ENCODE measurements at places on chromosomes 2 and 18. TPM values are rescaled to one million over a fixed set of nuclear protein-coding genes. Genes with fewer than 3 reads are reported as not detected.

COL4A4 gene
- polyA plus RNA-seq: 0.67 TPM

C1QL2 gene
- polyA plus RNA-seq: not detected

HOXD8 gene
- polyA plus RNA-seq: not detected

HNMT gene
- 81.6 TPM for polyA plus RNA-seq

ATAD2B gene
- polyA plus RNA-seq: 6.7 TPM

CFAP65 gene
- polyA plus RNA-seq: 2.5 TPM

CDK5R2 gene
- polyA plus RNA-seq: 1.6 TPM
